ENCODE measurements at places on chromosomes 5 and 9.
A peak's percentile ranks its signal among the peaks of the same experiment; 100 is the strongest.

- no peak for DNase-seq
Measured at GRCh38 chr5:34580983-34581382, 75.1 kb upstream of the RAI14 start.

DNA sequence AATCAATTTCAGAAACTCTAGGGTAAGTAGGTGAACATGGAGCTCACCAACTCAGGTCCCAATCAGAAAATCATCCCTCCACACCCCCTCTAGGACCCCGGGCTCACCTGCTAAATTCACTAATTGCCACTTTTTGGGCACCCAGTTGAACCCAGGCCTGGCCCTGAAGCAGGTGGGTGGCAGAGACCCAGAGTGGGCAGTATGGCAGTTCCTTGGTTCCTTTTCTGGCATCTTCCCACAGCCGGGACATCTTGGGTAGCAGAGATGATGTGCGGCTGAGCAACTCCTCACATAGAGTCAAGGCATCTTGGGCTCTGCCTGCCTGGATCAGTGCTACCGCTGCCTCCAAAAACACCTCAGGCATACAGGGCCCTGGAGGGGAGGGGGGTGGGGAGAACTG, 2.9 kb upstream of the VCP start:
- DNase-seq, result no peak

- DNase-seq, result no peak
Measured at GRCh38 chr5:22277006-22277405, 576.1 kb downstream of the CDH12 start.

- DNase-seq, result no peak
Measured at GRCh38 chr5:153767221-153768188, 271.2 kb downstream of the FAM114A2 start.

DNA sequence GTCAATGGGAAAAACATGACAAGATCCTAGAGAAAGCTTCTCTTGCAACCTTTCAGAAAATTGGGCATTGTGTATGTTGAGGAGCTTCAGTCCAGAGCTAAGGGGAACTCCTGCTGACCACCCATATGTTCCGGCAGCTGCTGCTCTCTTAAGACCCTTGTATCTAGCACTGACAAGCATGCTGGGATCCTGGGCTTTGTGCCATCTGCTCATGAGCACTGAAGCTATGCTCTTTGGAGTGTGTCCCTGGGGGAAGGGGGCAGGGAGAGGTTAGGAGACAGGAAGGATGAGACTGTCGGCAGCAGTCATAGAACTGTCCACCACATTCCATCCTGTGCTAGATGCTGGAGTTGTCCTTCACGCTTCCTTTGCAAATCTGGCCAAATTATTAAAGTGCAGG, 109.3 kb downstream of the JAKMIP2 start:
- DNase-seq, result no peak

- DNase-seq, result no peak
Measured at GRCh38 chr5:172909931-172910502, 49.2 kb upstream of the RPL26L1 start.

DNA sequence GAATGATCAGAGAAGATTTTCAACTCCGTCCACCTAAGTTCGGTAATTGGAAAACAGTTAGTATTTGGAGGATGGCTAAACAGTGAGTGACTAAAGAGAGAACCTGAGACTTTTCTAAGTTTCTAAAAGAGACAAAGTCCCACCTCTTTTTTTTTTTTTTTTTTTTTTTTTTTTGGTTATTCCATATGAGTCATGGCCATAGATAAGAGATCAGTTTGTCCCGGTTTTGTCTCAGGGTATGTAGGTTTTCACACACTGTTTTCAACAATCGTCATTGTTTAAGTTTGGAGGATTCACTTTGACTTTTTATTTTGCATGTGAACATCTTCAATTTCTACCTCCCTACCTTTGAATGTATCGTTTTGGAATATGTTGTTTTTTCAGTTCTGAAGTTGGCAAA, 85.9 kb downstream of the NTRK2 start:
- no peak for DNase-seq

GRCh38 chr5:169758886-169759285, 121.8 kb downstream of the DOCK2 start:
- no peak for DNase-seq

DNA sequence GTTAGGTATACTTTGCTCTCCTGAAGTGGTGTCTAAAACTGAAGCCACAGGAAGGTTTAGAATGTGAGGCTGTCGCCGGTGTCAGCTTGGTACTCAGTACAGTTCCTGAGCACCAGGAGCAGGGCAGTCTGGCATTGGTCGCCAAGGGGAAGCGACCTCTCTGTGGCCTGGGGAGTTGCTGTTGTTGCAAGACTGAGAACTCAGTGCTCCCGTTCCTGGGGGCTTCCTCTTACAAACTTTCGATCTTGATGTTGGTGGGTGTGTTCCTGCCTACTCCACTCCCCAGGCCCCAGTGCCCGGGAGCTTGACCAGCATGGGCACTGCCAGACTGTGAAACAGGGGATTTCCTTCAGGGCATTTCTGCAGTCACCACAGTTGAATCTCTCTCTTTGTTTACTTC, 52.4 kb upstream of the PPARGC1B start:
- no peak for DNase-seq

- no peak for DNase-seq
Measured at GRCh38 chr9:84874596-84874995, 205.1 kb downstream of the NTRK2 start.

DNA sequence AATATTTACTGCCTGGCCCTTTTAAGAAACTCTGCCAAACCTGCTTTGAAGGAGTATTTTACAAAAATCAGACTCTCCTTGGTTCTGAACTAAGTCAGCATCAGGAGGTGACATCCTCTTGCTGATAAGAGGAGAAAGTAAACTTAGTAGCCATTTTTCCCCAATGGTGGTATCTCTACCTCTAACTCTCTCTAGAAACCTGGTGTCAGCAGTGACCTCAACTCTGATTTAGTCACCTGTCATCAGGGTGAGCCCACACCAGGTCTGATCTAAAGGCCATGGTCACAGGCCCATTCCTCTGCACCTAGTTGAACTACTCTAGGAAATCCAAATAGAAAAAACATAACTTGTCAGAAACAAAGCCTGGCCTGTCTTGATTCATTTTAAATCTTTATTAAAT, 4.2 kb downstream of the CARNMT1 start:
- no peak for DNase-seq

DNA sequence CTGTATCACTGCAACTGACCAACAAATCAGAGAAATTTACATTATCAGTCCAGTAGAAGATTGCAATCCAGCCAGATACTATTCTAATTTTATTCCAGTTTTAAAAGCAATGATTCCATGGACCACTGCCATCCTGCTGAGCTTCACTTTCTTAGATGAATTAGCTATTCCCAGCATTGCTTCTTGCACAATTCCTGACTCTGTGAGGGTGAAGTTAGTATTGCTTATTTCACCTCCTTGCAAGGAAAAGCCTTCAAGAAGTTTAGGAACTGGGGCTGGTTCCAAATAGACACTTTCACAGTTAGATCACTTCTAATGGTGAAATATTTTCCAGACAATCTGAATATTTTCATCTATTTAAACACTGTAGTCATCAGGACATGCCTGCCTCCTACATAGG, 338.6 kb upstream of the TNC start:
- no peak for DNase-seq

- DNase-seq, result peak; percentile 80
Measured at GRCh38 chr5:10632110-10632761, 68.4 kb downstream of the ANKRD33B start.

DNA sequence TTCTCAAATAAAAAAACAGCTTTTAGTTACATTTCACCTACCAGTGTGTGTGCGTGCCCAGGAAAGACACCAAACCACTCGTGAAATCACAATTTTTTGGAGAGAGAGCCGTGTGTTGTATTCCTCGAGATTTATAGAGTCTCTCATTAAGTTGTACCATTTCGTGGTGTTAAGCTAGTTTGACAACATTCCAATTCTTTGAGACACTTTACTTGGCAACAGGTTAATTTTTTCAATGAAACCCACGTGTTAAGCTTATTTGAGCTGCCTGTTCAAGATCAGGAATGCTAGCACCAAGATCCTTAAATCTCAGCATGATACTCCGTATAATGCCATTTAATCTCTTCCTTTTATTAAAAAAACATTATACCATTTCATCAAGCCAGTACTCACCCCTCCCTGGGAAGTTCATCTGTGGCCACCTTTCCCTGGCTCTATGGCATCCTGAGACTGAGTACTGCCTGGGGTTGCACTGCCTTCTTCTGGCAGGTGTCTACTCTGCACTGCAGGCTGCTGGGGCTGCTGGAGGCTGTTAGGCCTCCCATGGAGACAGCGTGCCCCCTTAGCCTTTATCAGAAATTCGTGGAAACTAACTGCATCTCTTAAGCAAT, 143.7 kb downstream of the ARHGAP26 start:
- DNase-seq, result no peak

GRCh38 chr5:964821-965220, 43.8 kb upstream of the NKD2 start:
- DNase-seq, result no peak
